ENCODE measurements at places on chromosomes 2 and 18. TPM values are rescaled to one million over a fixed set of nuclear protein-coding genes. Genes with fewer than 3 reads are reported as not detected.
A peak's percentile ranks its signal among the peaks of the same experiment; 100 is the strongest.

DNA sequence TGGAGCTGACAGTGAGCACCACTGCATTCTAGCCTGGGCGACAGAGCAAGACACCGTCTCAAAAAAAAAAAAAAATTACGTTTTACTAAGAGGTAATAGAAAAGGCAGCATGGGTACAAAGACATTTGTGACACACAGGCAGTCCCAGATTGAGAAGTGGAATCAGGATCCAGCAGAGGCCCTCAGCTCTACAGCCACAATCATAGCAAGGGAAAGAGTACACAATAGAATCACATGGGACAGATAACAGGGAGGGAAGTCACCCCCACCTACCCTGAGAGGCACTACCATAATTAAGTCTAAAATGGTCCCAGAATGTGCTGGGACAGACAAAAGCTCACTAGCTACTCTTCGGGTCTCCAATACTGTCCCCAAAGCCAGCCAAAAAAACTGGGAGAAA, 12.5 kb downstream of the SRBD1 start:
- no peak overlapping the region for H3K27ac ChIP-seq
- peaks cover 69% of the 10 kb centered on the region for H3K36me3 ChIP-seq
- H3K27me3 ChIP-seq, result no peaks in the 10 kb centered on the region
- H3K4me3 ChIP-seq, result no peak overlapping the region
- H3K4me1 ChIP-seq, result no peaks in the 10 kb centered on the region

GRCh38 chr2:62304429-62305417, 108.8 kb downstream of the B3GNT2 start:
- H3K4me1 ChIP-seq, result no peaks in the 10 kb centered on the region
- no peak overlapping the region for H3K4me3 ChIP-seq
- no peaks in the 10 kb centered on the region for H3K27me3 ChIP-seq

- H3K4me3 ChIP-seq, result no peak overlapping the region
- H3K27ac ChIP-seq, result no peak overlapping the region
- peak; percentile 70 for DNase-seq
Measured at GRCh38 chr18:12327510-12328178, 19.6 kb downstream of the TUBB6 start.

UGT1A3 gene
- total RNA-seq, result not detected

Data from SJSA1 (cell line).